Activated CD4-positive, alpha-beta T cell treated with anti-CD3 and anti-CD28 coated beads, Interleukin-2, amount 50 U/mL, for 48 hours (primary cell): ENCODE measurements at places on chromosomes 11 and 22.

- no peak for DNase-seq
Measured at GRCh38 chr11:75801362-75802020, 13.5 kb upstream of the UVRAG start.

GRCh38 chr11:33997584-33998251, 53.8 kb upstream of the CAPRIN1 start:
- no peak for DNase-seq

DNA sequence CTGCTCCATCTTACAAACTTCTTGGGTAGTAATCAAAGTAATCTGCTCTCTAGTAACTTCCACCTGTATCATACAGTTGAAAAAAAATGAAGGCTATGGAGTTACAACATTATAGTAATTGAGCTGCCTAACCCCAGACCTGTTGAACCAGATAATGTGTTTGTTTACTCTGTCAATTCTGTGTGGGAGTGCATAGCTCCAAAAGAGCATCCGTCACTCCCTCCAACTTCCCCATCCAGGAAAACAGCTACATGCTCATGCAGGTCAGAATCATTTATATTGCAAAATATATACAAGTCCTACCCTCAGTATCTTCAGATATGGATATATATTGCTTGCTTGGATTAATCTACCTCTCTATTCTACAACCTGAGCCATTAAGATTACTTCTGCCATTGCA, 244.0 kb upstream of the ANO5 start:
- DNase-seq: no peak

GRCh38 chr11:2092464-2092910, 46.7 kb downstream of the IGF2 start:
- DNase-seq: no peak

DNA sequence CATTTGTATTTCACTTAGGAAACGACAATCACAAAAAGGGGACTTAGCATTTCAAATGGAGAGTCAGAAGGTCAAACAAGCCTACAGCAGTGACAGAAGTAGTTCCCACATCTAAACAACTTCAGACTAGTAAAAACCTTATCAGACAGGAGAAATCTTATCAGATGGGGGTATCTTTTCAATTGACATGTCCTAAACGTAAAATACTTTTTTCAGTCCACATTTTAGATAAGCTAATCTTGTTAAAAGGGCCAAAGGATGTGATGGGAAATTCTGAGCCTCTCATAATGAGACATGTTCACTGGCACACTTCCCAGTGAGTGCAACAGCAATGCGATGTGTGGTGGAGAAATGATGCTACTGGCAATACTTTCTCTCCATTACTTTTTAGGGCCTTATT, 2.4 kb downstream of the MAPK1 start:
- peak; percentile 34 for DNase-seq

DNA sequence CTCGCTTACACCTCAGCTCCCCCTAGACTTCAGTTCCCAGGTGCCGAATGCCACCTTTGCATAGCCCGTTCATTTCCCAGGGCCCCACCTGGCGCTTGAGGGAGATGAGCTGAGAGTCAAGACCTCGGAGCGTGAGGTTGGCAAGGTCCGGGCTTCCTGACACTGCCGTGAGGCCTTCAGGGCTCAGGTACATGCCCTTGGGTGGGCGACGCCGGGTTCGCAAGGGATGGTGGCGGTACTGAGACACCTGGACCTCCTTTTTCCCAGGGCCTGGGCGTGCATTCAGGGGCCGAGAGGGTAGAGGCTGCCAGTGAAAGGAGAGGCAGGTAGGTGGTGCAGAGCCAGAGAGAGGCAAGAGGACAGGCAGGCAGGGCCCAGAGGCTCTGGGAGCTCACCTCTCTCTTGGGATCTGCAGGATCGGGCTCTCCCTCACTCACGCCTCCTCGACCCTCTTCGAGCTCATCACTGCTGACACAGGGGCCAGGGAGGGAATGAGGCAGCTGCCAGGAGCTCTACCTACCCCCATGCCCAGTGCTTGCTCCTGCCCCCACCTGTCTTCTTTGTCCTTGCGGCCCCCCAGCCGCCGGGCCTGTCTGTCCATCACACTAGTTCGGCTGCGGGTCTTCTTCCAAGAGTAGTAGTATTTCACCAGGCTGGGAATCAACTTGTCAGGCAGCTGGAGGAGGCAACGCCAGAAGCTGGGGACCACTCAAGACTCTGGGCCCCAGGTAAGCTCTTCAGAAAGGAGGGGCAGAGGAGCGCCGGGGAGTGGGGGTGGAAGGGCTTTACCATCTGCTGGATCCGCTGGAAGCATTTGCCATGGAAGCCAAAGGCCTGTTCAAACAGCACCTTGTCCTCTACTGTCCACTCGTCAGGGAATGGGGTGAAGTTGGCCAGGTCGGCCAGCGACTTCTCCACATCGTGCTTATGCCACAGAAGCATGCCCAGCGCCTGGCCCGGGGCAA, 2.8 kb downstream of the RCOR2 start:
- DNase-seq: no peak

DNA sequence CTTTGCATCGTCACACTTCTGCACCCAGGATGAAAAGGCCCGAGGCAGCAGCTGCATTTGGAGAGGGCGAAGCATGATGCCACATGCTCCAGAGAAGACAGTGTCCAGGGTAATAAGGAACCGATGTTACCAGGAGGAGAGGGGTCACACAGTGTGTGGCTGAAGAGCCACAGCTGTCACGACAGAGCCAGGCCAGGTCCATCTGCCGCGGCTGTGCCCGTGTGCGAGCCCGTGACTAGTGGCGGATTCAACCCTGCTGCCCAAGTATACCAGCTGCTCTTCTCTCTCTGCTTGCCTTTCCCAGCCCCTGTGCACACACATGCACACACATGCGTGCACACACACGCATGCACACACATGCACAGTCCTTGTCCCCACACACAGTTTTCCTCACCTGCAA, 1432.5 kb downstream of the BRD1 start:
- DNase-seq: no peak

DNA sequence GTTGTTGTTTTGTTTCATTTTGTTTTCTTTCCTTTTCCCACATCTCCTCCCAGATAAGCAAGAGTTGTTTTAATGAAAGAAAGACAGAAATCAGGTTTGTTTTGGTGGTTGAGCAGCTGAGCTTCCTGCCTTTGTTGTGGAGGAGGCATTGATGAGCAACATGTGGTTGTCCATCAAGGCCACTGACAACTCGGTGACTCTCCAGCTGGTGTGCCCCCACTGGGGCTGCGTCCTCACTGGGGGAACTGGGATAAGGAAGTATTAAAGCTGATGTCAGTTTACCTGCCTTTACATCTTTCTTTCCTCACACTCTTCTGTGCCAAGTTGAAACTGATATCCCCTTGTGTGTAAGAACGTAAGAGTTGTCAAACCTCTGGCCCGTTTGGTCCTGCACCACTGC, 5.9 kb downstream of the VPS26B start:
- DNase-seq: no peak

GRCh38 chr11:64152841-64153691, 12.8 kb downstream of the MACROD1 start:
- DNase-seq: peak; percentile 77

- no peak for DNase-seq
Measured at GRCh38 chr22:32684148-32684821, 117.2 kb upstream of the TIMP3 start.

GRCh38 chr11:44047931-44048431, at the start of gene ACCSL:
ACCSL (plus strand) TSS chr11:44047981; CDS start chr11:44048037, 56 bp downstream.
- DNase-seq: no peak

GRCh38 chr11:71096751-71097388, 155.5 kb downstream of the SHANK2 start:
- DNase-seq: no peak

- DNase-seq: no peak
Measured at GRCh38 chr11:113528982-113529381, 53.8 kb upstream of the DRD2 start.
